ENCODE measurements at places on chromosomes 3 and 15. TPM values are rescaled to one million over a fixed set of nuclear protein-coding genes. Genes with fewer than 3 reads are reported as not detected.

DNA sequence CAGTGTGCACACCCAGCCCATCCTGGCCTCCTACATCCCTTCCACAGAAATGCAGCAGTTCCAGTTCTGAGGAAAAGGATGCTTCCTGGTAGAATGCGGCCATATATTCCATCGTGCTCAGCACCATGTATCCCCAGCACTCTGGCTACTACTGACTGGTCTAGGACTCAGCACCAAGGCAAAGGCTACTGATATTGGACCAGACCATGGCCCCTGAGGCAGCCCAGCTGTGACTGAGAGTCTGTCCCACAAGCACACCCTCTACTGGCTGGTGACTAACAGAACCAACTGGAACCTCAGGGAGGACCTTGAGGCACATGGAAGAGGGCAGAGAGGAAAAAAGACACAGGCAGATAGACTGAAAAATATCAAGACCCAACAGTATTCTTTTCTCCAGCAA lies 30.0 kb downstream of the TARS3 start:
- DNase-seq = no peak

- DNase-seq = no peak
These were observed 8.7 kb downstream of the DLG1 start for GRCh38 chr3:197289726-197290125.

DNA sequence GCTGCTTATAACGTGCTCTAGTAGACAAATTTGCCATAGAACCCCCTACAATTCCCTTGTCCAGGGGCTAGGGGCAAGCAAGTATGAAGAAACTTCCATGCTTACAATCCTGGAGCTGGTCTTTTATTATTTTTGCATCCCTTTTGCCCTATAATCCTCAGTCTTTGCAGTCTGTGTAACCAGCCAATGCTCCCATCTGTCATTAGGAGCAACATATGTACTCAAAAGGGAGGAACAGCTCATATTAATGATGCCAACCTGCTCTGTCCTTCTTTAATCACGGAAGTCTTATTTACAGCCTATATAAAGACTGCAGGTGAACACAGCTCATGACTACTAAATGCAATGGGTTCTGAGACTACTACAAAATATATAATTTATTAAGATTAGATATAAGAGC lies 263.3 kb downstream of the ZIC1 start:
- DNase-seq = no peak

DNA sequence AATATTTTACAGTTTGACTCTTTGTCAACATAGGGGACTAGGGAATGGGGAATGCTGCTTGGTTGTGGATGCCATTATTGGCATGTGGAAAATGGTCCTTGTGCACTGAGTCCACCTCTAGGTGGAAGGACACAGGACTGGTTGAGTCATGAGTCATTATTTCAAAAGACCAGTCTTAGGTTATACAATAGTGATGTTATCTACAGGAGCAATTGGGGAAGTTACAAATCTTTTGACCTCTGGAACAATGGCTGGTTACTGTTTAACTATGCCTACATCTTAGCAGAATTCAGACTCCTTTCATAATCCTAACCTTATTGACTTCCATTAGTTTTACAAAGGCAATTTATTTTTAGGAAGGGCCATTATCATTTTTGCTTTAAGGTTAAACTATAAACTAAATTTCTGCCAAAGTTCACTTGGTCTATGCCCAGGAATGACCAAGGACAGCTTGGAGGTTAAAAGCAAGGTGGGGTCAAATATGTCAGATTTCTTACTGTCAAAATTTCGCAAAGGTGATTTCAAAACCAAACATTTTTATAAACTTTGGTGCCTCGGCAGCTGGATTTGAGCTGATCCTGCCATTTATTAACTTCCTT lies 11.8 kb upstream of the CCR8 start:
- no peak for DNase-seq

SKOR1 gene
- total RNA-seq = 1.1 TPM

All from suprapubic skin (tissue), 4 donors.